ENCODE measurements at places on chromosomes 4 and X.

- DNase-seq: no peak
Observed at GRCh38 chr4:138055890-138056289, 186.3 kb downstream of the SLC7A11 start.

DNA sequence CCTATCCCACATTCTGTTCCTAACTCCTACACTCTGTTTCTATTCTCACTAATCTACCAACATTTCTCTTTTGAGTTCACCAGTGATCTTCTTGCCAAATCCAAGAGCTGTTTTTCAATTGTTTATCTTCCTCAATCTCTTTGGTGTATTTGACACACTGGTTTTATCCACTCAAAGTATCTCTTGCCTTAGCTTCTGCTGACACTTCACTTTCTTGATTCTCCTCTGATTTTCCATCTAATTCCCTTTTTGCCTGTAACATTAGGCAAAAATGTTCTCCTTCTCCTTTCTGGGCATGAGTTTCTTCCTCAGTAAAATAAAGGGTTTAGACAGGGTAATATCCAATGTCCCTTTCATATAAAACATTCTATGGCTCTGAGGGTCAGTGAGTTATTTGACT is 26.2 kb downstream of the GRIA3 start:
- no peak for DNase-seq

GRCh38 chrX:13265111-13265510 is 54.7 kb downstream of the ATXN3L start:
- DNase-seq: no peak

DNA sequence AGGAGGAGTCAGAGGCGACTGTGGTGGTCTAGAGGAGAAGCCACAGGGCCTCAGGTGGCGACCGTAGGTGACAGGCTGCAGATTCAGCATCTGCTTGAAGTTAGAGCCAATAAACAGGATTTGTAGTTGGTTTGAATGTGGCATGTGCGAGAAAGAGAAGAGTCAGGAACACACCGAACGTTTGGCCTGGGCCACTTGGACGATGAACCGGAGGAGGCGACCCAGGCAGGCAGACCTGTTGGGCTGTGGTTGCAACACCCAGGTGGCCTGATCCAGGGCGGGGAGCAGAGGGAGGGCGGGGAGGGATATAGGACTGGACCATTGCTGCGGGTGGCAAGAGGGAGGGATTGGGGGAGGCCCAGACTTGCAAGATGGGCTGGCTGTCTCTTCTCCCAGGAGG is 10.0 kb upstream of the PSAPL1 start:
- no peak for DNase-seq

DNA sequence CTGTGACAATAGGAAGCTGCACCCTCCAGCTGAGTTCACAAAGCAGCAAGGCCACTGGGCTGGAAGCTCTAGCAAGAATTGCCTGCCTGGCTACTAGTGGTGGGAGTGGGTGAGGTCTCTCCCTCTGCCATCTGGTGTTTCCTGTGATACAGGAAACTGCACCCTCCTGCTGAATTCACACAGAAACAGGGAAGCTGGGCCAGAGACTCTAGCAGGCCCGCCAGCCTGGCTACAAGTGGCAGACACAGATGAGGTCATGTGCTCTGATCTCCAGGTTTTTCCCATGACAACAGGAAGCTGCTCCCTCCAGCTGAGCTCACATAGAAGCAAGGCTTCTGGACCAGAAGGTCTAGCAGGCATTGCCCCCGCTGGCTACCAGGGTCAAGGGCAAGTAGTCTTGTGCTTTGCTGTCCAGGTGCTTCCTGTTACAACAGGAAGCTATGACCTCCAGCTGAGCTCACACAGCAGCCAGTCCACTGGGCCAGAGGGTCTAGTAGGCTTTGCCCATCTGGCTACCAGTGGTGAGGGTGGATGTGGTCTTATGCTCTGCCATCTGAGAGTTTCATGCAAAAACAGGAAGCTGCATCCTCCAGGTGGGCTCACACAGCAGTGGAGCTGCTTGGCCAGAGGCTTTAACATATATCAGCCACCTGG is 41.5 kb upstream of the ZXDA start:
- DNase-seq: no peak
